HepG2 (cell line): ENCODE measurements at places on chromosomes 4 and X. TPM values are rescaled to one million over a fixed set of nuclear protein-coding genes. Genes with fewer than 3 reads are reported as not detected.
A peak's percentile ranks its signal among the peaks of the same experiment; 100 is the strongest.

Gene RLIM
- total RNA-seq: 24.5 and 41.8 TPM in 2 replicates

Gene PNCK
- not detected in 2 replicates for total RNA-seq

Gene DRD5
- total RNA-seq: not detected in 2 replicates

Gene ZNF185
- total RNA-seq: 1.6 and 1.9 TPM in 2 replicates

Gene CXCL6
- total RNA-seq: not detected in 2 replicates

Gene PYURF
- total RNA-seq: 95.2 and 121 TPM in 2 replicates

Gene PABPC4L
- not detected in 2 replicates for total RNA-seq

Gene SYTL4
- 0.67 and 0.73 TPM in 2 replicates for total RNA-seq

DNA sequence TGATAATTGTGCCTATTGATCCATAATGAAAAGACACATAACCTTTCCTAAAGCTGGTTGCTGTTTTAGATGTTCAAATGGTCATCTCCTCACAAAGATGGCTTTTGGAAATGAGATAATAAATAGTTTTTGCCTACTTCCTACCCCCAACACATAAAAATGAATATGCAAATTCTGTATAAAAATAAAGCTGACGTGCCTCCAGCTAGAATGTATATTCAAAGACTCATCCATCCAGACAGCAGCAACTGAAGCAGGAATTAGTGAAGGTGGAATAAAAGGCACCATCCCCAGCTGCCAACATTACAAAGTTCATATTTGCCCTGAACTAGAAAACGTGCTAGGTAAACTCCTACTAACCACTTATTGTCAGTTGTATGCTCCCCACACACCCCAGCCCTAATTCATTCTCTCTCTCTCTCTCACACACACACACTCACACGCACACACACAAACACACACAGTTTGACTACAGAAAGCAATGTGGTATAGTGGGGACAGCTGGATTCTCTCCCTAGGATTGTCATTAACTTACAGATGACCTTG, 53.6 kb downstream of the PCDH19 start:
- no peak overlapping the region for H3K27ac ChIP-seq
- H3K4me3 ChIP-seq: no peak overlapping the region
- peak; percentile 2 for DNase-seq
- no peaks in the 10 kb centered on the region for H3K36me3 ChIP-seq
- no peaks in the 10 kb centered on the region for H3K4me1 ChIP-seq
- no peaks in the 10 kb centered on the region for H3K27me3 ChIP-seq

DNA sequence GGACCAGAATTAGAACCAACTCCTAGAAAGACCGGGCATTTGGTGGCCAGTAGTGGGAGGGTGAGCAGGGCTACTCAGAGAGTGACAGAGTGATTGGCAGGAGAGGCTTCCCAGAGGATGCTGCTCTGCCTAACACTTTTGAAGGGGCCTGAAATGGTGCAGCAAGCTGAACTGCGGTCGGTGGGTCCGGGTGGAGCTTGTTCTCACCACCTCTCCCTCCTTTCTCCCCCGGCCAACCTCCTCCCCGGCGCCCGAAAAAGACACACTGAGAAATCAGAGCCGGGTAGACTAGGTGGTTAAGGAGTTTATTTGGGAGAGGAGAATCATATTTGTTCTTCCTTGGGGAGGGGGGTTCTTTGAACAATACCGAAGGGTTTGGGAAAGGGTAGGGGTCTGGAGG, 1.4 kb upstream of the PRICKLE3 start:
- no peaks in the 10 kb centered on the region for H3K27me3 ChIP-seq
- H3K4me3 ChIP-seq: no peak overlapping the region
- DNase-seq: no peak

GRCh38 chrX:9518051-9518450, 53.2 kb downstream of the TBL1X start:
- H3K27me3 ChIP-seq: no peaks in the 10 kb centered on the region
- no peak overlapping the region for H3K4me3 ChIP-seq
- peaks cover 35% of the 10 kb centered on the region for H3K4me1 ChIP-seq
- no peak overlapping the region for H3K27ac ChIP-seq
- H3K36me3 ChIP-seq: peaks cover 3% of the 10 kb centered on the region; the same call in 1 of the 3 replicates

GRCh38 chr4:114156371-114156770, 176.9 kb upstream of the ARSJ start:
- H3K36me3 ChIP-seq: no peaks in the 10 kb centered on the region
- no peak overlapping the region for H3K4me3 ChIP-seq
- no peak for DNase-seq
- H3K4me1 ChIP-seq: no peaks in the 10 kb centered on the region
- H3K27ac ChIP-seq: no peak overlapping the region
- H3K27me3 ChIP-seq: no peaks in the 10 kb centered on the region

GRCh38 chrX:136608295-136608933, 39.5 kb upstream of the CD40LG start:
- H3K4me1 ChIP-seq: no peaks in the 10 kb centered on the region
- H3K27me3 ChIP-seq: no peaks in the 10 kb centered on the region
- no peaks in the 10 kb centered on the region for H3K36me3 ChIP-seq
- no peak overlapping the region for H3K4me3 ChIP-seq
- no peak overlapping the region for H3K27ac ChIP-seq
- DNase-seq: no peak

DNA sequence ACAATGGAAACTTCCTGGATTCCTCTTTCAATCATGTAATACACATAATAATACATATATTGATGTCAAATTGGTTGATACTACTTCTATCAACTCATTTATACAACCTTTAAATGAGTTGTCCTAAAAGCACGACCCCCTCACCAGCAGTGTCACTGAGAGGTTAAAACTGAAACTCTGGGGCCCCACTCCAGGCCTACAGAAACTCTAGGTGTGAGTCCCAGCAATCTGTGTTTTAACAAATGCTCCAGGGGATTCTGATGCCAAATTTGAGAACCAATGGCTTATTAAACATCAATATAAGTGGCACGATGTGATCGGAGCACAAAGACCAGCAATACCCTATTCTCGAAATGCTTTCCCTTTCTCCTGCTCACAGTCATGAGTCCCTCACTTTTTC, 47.9 kb downstream of the ATP8A1 start:
- no peaks in the 10 kb centered on the region for H3K4me1 ChIP-seq
- H3K4me3 ChIP-seq: no peak overlapping the region
- H3K27ac ChIP-seq: no peak overlapping the region
- no peaks in the 10 kb centered on the region for H3K36me3 ChIP-seq
- H3K27me3 ChIP-seq: no peaks in the 10 kb centered on the region

- H3K36me3 ChIP-seq: no peaks in the 10 kb centered on the region
- H3K4me3 ChIP-seq: no peak overlapping the region
- no peak overlapping the region for H3K27ac ChIP-seq
- H3K4me1 ChIP-seq: peaks cover 26% of the 10 kb centered on the region
- no peak for DNase-seq
Measured at GRCh38 chrX:107725761-107726555, 49.6 kb downstream of the TSC22D3 start.

- no peak for DNase-seq
- H3K4me1 ChIP-seq: no peaks in the 10 kb centered on the region
- H3K4me3 ChIP-seq: no peak overlapping the region
- H3K27ac ChIP-seq: no peak overlapping the region
Measured at GRCh38 chrX:39164212-39164611, 363.0 kb downstream of the MID1IP1 start.

GRCh38 chr4:52192721-52193135, 141.6 kb downstream of the SPATA18 start:
- peaks cover 11% of the 10 kb centered on the region for H3K4me1 ChIP-seq
- no peak overlapping the region for H3K27ac ChIP-seq
- no peaks in the 10 kb centered on the region for H3K27me3 ChIP-seq
- no peaks in the 10 kb centered on the region for H3K36me3 ChIP-seq

DNA sequence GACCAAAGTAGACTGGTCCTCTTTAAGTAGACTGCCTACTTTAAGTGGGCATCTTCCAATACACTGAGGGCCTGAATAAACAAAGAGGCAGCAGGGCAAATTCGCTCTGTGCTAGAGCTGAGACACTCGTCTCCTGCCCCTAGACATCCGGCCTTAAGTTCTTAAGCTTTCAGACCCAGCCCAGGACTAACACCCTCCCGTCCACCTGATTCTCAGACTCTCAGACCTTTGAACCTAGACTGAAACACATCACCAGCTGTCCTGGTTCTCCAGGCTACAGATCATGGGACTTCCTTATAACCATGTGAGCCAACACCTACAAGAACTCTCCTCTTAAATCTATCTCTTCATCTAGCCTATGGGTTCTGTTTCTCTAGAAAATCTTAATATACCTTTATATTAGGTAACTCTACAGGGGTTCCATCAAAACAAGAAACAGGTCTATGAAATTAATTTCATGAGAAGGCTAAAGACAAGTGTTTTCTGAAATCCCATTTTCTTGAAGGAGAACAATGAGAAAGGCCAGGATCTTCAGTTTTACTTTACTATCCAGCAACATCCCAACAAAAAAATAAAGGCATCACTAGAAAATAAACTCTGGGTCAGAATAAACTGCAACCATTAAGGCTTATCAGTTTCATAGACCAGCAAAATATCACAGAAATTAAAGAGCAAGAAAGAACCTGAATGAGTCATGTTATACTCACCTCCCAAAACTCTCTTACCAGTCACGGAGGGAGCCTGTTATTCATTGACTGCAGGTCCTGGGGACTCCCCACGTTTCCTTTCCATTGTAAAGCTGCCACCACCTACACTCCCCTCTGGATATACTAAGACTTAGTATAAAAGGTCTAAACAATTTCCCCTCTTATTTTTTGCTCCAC, 14.8 kb downstream of the ADGRA3 start:
- no peaks in the 10 kb centered on the region for H3K36me3 ChIP-seq
- H3K4me3 ChIP-seq: no peak overlapping the region
- H3K27ac ChIP-seq: no peak overlapping the region
- DNase-seq: no peak
- no peaks in the 10 kb centered on the region for H3K27me3 ChIP-seq

GRCh38 chrX:110015915-110016314, 13.0 kb downstream of the TMEM164 start:
- no peak for DNase-seq
- H3K4me3 ChIP-seq: no peak overlapping the region
- no peaks in the 10 kb centered on the region for H3K4me1 ChIP-seq
- H3K27ac ChIP-seq: no peak overlapping the region
- no peaks in the 10 kb centered on the region for H3K36me3 ChIP-seq
- no peaks in the 10 kb centered on the region for H3K27me3 ChIP-seq

DNA sequence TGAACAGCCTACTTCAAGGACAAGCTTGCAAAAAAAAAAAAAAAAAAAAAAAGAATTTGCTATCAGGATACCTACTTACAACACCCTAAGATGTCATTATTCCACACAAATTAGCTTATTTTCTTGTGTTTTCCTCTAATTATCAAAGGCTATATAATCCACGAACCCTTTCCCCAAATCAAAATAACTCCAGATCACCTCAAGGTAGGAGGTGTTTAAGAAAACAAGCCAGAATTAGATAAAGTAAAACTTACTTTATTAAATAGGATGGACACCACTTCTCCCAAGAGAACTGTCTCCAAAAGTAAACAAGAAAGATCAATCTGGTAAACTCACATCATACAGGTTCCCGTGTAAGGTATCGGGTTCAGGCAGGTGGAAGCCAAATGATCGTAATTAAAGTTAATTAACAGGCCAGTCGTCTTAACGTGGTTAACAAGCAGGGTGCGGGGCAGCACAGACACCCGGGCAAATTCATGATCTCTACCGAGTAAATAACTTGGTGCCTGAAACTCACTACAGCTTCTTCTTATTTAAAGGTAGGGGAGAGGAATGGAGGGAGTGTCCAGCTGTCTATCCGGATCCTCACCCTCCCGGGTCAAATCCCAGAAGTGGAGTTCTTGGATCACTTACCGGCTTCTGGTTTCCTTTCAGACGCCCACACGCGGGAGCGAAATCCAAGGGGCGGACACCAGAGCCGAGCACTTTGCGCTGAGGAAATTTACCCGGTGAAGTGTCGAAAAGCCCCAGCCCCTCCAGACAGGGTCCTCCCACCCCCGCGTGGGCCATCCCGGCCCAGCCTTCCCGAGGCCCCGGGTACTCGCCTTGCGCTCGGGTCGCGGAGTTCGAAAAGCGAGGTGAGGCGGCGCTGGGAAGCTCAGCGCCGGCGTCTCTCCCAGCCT, 708 bp downstream of the ARAP2 start:
- H3K36me3 ChIP-seq: no peaks in the 10 kb centered on the region
- H3K4me1 ChIP-seq: peaks cover 15% of the 10 kb centered on the region; the same call in 1 of the 2 replicates
- peak overlapping the region; percentile 69 for H3K4me3 ChIP-seq

GRCh38 chr4:70473679-70474078, 1.7 kb downstream of the MUC7 start:
- no peaks in the 10 kb centered on the region for H3K4me1 ChIP-seq
- H3K27me3 ChIP-seq: 0 out of 3 replicates have a peak, but pooled peaks cover 3% of the 10 kb centered on the region
- DNase-seq: no peak
- H3K4me3 ChIP-seq: no peak overlapping the region

GRCh38 chrX:48752498-48752897, 9.0 kb upstream of the GLOD5 start:
- H3K4me1 ChIP-seq: peaks cover 48% of the 10 kb centered on the region
- H3K27ac ChIP-seq: no peak overlapping the region
- H3K36me3 ChIP-seq: no peaks in the 10 kb centered on the region
- H3K27me3 ChIP-seq: no peaks in the 10 kb centered on the region
- H3K4me3 ChIP-seq: no peak overlapping the region

DNA sequence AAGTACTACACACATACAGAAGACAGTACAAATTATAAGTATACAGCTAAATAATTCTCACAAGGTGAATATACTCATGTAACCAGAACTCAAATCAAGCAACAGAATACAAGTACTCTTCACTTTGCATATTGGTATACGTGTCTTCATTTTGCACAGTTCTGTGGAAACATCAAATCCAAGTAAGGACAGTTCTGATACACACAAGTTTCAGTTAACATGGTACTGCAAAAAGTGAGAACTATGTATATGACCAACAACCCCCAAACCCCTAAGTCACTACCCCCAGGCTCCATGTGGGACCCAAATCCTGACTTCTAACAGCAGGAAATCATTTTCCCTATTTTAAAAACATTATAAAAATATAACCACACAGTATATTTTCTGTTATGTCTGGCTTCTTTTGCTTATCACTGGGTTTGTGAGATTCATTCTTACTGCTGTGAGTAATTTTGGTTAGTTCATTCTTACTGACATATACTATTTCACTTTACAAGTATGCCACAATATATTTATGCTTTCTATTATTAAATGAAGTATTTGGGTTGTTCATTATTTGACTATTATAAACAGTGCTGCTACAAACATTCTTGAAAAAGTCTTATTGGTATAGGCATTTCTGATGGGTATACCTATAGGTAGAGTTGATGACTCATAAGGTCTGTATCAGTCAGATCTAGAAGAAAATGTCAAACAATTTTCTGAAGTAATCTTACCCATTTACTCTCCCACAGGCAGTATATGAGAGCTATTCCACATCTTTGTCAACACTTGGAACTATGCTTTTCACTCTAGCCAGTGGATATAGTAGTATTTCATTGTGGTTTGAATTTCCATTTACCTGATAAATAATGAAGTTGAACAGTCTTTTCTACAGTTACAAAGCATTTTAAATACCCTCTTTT, 47.0 kb downstream of the SCLT1 start:
- no peak for DNase-seq
- H3K4me3 ChIP-seq: no peak overlapping the region
- no peaks in the 10 kb centered on the region for H3K36me3 ChIP-seq
- no peaks in the 10 kb centered on the region for H3K27me3 ChIP-seq
